CD4-positive, alpha-beta T cell treated with Interleukin-1 beta for 1 hour (primary cell): ENCODE measurements at places on chromosomes 2 and 18.
A peak's percentile ranks its signal among the peaks of the same experiment; 100 is the strongest.

DNA sequence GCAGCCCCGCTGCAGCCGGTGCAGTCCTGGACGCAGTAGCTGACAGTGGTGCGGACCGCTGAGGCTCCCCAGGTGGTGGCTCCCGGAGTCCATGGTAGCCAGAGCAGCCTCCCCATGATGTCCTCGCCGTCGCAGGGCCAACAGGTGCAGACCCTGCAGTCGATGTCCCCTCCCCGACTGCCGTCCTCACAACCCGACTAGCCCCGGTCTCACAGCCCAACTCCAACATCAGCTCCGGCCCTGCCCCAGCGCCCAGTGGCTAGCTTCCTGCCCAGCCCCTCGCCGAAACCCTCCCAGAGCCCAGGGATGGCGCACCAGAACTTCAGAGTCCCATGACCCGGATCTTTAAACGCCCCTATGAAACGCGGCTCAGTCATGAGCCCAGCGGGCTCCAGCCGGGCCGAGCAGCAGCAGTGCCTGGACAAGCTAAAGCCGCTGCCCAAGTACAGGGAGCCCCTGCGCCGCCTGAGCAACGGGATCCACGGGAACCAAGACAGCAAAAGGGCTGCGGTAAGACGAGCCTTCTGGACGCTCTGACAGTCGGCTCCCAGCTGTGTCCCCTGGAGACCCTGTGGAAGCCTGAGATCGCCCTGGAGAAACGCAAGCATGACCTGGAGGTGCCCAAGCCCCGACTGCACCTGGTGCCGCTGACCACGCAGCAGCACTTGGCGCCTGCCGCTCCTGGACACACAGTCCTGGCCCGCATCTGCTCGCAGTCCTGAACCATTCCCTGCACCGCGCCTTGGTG lies 53.8 kb upstream of the TUBA3E start:
- DNase-seq = no peak

- peak; percentile 19 for DNase-seq
Observed at GRCh38 chr2:151999053-151999452, 99.8 kb downstream of the CACNB4 start.

DNA sequence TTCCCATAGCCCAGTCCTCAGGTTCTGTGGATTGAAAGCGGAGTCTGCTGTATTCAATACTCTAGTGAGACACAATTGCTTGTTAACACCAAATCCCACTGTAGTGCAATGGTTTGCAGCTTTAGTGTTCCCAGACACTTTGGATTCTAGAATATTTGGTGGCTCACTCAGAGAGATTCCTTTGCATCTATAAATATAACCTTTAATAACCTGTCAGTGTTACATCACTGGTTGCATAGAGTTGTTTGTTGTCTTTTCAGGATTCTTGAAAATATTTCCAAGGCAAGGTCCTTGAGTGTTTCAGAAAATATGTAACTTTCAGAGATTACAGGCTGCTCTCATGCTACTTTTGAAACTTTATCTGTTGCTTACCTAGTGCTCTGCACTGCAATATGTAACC lies 157.5 kb downstream of the ZEB2 start:
- no peak for DNase-seq

GRCh38 chr2:45382744-45383143 lies 228.3 kb downstream of the SRBD1 start:
- no peak for DNase-seq

DNA sequence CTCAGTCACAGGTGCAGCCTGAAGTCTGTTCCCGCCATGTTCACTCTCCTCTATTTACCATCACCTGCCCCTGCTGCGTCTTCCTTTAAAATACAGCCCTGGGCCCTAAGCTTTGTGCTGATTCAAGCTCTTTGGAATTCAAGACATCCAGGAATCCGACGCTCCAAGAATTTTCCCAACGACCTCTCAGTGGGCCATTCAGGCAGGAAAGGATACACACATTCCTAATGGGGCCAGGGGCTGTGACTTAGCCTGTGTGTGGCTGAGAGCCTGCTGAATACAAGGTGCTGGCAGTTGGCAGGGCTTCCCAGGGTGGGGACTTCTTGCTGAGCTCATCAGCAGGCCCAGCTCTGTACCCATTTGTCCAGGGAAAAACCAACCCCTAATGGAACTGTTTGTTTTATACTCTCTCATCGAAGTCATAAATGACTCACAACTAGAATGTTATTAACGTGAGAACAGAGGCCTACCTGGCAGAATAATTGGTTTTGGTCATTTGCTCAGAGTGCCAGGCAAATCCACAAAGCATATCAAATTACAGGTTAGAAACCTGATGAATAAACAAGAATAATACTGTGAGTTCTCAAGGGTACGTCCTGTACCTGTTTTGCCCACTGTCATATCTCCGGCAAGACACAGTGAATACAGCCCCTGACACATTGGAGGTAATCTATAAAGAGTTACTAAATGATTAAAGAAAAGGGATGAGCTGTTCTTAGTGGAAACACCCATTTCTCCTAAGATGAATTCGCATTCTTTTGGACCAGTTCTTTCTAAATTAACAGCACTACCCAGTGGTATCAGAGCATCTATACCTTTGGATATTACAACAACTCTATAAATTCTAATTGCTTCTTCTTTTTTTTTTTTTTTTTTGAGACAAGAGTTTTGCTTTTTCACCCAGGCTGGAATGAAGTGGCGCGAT lies 12.6 kb upstream of the KCMF1 start:
- no peak for DNase-seq
